ENCODE measurements at places on chromosomes 4 and X. TPM values are rescaled to one million over a fixed set of nuclear protein-coding genes. Genes with fewer than 3 reads are reported as not detected.
A peak's percentile ranks its signal among the peaks of the same experiment; 100 is the strongest.

GRCh38 chrX:12798601-12799000 is 7.4 kb downstream of the PRPS2 start:
- no peak for DNase-seq

GRCh38 chr4:184732126-184732525 is 1.8 kb downstream of the CENPU start:
- DNase-seq, result peak; percentile 23

GBA3 gene
- not detected for total RNA-seq

DNA sequence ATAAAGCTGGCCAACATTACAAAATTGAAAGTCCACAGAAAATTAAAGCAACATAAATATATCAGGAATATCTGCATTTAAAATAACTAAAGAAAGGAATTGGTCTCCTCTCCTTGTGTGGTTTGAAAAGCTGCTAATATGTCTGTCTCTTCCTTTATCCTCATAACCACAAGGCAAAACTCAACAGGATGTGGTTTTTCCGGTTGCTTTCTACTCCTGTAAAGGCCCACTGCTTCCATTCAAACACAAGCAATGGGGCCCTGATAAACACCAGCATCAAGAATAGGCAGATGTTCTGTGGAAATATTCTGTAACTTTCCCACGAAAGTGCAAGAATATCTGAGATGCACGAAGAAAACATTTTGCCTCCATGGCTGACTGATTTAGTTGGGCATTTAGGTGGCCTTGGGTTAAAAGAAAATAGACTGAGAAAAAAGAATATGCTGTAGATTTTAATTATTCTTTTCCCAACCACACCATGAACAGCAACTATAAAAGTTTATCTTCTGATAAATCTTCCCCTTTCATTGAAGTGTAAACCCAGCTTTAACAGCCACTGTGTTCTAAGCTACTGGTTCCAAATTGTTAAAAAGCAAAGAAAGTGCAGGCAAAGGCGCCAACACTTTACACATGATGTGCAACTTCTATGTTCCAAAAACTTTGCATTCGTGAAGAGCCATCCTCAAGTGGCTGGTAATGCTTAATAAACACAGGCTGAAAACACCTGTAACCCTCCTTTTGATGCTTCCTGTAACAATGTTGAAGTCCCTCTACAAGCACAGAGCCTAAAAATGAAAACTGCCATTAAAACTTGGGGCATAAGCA is 50.5 kb upstream of the NDST3 start:
- DNase-seq, result peak; percentile 4

- peak; percentile 63 for DNase-seq
These were observed 1.1 kb downstream of the OCIAD2 start for GRCh38 chr4:48905363-48906015.

- no peak for DNase-seq
These were observed 130.4 kb downstream of the ARHGAP6 start for GRCh38 chrX:11535156-11535919.

GRCh38 chr4:55410431-55410830 is 14.7 kb downstream of the TMEM165 start:
- DNase-seq, result no peak

- no peak for DNase-seq
These were observed 25.1 kb downstream of the PRSS12 start for GRCh38 chr4:118327554-118328241.

GRCh38 chr4:24570574-24571236 is 13.6 kb downstream of the DHX15 start:
- no peak for DNase-seq
